ENCODE measurements at places on chromosomes 16 and 17.

GRCh38 chr16:75556431-75556950, 439 bp upstream of the TMEM231 start:
- DNase-seq = no peak

DNA sequence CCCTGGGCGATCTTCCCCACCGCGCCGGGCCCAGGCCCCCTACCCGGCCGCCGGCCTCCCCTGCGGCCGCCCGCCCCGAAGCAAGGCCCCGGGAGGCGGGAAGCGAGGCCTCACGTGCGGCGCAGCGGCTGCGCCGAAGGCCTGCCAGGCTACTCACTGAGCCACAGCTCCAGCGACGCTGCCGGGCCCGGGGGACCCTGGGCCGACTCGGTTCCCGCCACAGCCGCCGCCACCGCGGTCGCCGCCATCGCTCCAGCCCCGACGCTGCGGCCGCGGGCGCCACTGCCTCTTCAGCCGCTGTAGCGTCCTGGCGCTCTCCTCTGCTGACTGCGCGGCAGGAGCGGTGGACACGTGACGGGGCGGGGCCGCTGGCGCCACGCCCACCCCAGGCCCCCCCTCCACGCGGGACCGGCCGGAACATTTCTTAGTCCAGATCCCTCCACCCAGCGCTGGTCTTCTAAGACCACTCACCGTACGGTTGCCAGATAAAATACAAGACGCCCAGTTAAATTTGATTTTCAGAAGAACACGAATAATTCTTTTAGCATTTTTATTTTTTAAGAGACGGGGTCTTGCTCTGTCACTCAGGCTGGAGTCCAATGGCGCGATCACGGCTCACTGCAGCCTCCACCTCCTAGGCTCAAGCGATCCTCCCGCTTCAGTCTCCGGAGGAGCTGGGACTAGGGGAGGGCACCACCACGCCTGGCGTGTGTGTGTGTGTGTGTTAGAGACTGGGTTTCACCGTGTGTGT, at the start of gene GGA2:
TSS of gene GGA2 (minus strand) at position 331 of the 751 bp plus-strand sequence. CDS start at position 248, 83 bp downstream.
- DNase-seq = peak; percentile 18

DNA sequence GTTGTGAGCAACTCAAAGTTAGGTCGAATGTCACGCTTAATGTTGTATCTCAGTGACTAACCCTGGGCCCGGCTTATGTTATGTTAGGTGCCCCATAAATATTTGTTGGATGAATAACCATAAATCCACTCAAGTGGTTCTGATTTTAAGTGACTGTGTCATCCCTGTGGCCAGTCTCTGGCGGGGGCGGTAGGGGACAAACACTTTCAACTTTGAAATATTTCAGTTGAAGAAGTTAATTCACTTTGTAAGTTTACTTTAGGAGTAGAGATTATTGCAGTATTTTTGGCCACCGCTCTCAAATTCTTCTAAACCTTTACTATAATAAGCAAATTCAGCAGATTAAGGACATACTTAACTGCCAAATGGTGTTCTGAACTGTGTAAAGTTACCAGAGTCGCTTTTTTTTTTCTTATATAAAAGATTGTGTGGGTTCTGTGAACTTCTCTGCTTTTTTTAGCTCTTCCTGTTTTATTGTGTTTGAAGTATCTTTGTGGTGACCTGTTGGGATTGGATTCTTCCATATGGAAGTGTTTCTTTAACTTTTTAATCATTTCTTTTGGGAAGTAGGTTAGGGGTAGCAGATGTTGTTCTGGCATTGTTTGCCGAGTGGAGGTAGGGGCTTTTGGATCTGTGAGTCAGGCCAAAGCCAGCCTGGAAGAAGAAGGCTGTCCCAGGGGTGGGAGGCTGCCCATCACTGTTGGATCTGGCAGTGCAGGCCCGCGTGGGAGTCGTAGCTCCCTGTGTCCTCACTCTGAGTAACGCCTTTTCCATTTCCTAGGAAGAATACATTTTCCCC, 61.4 kb upstream of the TBX2 start:
- DNase-seq = no peak

DNA sequence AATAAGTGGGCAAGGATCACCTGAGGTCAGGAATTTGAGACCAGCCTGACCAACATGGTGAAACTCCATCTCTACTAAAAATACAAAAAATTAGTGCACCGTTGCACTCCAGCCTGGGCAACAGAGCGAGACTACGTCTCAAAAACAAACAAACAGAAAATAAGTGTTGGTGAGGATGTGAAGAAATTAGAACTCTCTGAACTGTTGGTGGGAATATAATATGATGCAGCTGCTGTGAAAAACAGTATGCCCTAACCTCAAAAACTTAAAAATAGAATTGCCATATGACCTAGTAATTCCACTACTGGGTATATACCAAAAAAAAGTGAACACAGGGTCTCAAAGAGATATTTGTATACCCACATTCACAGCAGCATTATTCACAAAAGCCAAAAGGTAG, 26.1 kb downstream of the GLG1 start:
- no peak for DNase-seq

DNA sequence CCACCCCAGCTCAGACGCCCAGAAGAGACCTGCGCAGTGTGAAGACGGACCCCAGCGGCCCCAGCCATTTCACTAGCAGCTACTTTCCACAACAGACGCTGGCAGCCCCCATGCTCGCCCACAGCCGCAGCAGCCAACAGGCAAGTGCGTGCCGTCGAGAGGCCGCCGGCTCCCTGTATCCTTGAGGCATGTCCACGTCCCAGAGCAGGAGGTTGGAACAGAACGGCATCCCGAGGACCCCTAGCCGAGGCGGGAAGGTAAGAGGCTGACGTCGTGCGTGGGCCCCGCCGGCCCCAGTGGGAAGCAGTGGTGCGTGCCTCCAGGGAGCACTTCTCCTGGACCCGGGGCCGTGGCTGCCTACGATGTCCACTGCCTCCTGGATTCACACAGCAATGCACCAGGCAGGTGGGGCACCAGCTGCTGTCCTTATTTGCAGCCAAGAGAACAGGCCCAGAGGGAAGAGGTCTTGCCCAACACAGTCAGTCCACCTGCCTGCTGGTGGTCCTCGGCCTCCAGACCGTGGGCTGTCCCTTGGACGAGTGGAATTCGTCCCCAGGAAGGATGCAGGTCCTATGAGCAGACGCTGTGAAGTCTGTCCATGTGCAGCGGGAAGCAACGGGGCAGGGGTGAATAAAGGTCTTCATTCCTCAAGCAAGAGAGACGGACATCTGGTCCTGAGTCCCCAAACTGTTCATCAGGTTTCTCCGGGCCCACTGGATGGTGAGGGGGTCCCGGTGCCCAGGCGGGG, 38.5 kb downstream of the SLC7A5 start:
- DNase-seq = no peak

- DNase-seq = no peak
Measured at GRCh38 chr17:21157586-21158370, 31.0 kb downstream of the DHRS7B start.

DNA sequence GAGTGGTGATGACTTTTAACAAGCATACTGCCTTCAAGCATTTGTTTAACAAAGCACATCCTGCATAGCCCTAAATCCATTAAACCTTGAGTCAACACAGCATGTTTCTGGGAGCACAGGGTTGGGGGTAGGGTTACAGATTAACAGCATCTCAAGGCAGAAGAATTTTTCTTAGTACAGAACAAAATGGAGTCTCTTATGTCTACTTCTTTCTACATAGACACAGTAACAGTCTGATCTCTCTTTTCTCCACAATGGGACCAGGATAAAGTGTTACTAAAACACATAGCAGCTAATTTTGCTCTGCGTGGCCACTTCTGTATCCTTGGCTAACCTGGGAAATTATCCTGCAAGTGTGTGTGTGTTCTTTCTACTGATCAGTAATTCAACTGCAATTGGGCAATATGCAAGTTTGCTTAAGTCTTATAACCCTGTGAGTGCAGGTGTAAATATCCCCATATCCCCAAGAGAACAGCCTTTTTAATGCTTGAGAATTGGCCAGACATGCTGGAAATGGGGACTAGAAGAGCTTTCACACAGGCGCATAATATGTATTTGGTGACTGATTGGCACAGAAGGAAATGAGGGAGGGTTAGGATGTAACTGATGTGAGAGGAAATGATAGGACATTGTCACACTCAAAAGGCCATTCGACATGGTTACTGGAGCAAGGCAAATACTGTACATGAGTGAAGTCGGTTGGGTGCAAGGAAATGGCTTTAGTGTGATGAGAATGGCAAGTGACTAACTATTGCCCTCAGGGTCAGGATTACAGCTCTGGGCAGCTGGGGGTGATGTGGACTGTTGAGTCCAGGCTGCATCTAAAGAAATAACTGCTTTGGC, 10.8 kb upstream of the ANKS4B start:
- peak; percentile 46 for DNase-seq

DNA sequence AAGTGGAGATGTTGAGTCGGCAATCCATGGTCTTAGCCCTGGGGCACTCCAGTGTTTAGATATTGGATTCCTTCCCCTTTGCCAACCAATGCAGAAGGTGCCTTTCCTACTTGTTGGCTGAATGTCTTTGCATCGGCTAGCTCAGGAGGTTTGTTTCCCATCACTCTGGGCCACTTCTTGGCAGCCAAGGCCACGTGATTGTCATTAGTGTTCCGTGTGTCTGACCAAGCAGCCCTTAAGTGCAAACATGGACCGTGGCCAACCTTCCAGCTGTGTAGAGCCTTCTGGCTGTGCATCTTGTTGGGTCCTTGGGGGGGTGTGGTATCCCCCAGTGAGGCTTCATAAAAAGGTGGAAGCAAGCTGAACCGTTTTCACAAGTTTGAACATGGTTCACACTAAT, 66.0 kb downstream of the GNAO1 start:
- peak; percentile 34 for DNase-seq

DNA sequence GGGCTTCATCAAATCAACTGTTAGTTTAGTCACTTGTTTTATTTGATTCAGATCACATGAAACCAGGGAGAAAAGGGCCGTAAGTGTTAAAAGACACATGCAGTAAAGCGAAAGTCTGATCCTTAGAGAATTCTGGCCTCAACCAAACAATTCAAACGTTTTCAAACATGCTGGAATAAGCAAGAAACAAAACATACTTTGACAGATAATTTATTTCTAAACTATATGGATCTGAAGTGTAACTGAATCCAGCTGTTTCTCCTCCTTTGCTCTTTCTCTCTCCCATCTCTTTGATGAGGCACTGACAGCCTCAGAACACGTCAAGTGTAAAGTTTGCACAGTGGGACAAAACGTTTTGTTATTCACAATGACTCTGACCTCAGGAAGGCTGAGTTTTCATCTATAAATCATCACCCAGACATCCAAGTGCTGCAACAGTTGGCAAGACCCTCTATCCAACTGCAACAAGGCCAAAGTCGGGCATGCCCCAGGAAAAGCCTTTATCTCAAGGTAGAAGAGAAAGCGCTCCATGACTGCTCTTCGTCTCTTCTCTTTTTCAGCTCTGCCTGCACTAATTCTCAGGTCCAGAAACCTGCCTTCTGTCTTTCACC, 267.1 kb upstream of the MYOCD start:
- no peak for DNase-seq

GRCh38 chr17:50151937-50152547, 1.6 kb upstream of the PPP1R9B start:
- DNase-seq = peak; percentile 66

GRCh38 chr17:37479025-37479424, 10.7 kb upstream of the DUSP14 start:
- no peak for DNase-seq

DNA sequence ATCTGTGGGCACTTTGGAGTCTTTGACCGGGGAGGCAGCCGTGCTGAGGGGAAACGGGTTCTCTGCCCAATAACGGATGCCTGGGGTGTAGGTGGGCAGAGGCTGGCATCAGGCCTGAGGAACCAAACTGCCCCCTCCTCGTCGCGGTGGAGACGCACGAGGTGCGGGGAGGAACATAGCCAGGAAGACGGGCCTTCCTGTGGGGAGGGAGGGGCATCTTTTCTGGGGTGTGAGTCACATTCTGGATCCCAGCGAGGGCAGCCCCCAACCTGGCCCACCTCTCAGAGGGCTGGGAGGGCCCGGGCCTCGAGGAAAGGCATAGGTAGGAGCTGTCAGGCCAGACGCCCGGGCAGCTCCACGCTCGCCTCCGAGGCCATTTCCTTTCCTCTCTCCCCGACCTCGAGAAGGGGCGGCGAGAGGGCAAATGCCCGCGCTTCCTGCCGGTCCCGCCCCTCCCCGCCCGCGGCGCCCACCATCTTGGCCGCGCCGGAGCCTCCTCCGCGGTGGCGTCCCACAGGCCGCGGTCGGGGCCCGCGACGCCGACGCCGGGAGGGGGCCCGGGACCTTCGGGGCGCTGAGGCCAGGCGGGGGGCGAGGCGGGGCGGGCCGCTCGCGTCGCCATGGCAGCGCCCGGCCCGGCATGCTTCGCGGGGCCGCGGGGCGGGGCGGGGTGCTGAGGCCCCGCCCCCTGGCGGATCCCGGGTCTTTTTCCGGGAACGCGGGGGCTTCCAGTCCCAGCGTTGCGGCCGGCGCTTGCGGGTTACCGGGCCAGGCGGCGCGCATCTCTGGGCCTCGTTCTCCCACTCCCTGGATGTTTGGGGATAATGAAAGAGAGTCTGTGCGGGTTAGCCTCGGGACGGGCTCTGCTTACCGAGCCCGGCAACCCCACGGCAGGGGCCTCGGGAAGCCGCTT, 13.2 kb downstream of the RAI1 start:
- DNase-seq = no peak

- no peak for DNase-seq
Measured at GRCh38 chr16:9212621-9213020, 121.2 kb downstream of the HAPSTR1 start.

DNA sequence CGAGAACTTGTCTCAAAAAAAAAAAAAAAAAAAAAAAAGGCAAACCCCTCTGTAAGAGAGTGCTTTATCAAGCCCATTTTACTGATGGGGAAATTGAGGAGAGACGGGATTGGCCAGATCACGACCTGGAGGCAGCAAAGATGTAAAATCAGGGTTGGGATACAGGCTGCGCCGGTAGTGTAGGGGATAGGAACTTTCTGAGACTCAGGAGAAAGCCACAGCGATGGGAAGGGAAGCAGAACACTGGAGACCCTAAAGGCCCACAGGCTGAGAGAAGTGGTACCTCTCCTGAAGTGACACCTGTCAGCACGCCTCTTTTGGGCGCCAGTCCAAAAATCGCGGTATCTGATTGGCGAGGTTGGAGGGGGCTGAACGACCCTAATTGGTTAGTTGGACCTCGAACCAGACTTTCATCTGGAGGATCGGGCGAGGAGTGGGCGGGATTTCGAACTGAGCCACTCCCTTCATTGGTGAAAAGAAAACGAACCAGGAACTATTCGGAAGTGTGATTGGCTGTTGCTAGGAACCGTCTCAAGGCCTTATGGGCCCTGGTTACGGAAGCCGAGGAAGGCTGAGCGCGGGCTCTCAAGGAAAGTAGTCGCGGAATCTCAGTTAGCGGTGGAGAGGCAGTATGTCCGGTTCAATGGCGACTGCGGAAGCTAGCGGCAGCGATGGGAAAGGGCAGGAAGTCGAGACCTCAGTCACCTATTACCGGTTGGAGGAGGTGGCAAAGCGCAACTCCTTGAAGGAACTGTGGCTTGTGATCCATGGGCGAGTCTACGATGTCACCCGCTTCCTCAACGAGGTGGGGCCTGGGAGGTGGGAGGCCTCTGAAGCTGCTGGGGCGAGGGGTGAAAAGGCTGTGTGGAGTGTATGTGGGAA, at the start of gene CYB5B:
TSS of gene CYB5B (plus strand) at position 567 of the 882 bp plus-strand sequence. CDS start at position 632, 65 bp downstream.
- DNase-seq = peak; percentile 80

DNA sequence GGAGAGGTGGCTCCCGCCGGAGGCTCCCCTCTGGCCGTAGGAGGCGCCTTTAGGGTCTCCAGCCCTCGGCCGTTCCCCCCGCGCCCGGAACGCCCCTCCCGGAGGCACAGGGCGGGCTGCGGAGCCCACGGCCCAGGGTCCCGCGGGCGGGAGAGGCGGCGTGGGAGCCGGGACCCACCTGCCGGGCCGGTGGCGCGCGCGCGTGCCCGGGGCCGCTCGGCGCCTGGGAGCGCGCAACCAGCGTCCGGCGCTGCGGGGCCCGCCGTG, at the start of gene MIF4GD:
TSS of gene MIF4GD (minus strand) at position 266 of the 267 bp plus-strand sequence. CDS start 1,036 bp downstream, outside the sequence.
- no peak for DNase-seq

Measured in NCI-H2029 treated with DMSO at 0.1 percent for 48 hours (cell line).